ENCODE measurements at places on chromosomes 7 and 10.

- peak; percentile 48 for DNase-seq
These were observed 210.5 kb upstream of the KLF6 start for GRCh38 chr10:3995302-3996210.

GRCh38 chr10:4834898-4835405 lies 8.9 kb downstream of the AKR1E2 start:
- DNase-seq, result no peak

DNA sequence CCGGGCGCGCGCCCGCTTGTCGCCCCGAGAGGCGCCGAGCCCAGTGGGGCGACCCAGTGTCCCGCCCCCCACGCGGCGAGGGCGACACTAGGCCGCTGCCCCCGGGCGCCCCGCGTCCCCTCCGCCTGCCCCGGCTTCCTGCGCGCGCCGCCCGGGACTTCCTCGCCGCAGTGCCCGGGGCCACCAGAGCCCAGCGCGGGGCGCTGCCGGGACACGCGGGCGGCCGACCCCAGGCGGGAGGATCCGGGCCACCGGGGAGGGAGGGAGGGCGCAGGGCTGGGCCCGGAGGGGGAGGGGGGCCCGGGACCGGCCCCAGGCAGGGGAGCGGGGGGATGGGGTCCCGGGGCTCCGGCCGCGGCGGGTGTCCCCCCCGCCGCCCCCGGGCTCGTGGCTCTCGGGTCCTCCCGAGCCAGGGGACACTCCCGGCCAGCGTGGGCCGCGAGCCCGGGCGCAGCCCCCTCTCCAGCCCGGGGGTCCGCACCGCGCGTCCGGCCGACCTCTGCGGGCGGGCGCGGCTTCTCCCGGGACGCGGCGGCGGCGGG lies 435 bp upstream of the PWWP2B start:
- DNase-seq, result peak; percentile 54

DNA sequence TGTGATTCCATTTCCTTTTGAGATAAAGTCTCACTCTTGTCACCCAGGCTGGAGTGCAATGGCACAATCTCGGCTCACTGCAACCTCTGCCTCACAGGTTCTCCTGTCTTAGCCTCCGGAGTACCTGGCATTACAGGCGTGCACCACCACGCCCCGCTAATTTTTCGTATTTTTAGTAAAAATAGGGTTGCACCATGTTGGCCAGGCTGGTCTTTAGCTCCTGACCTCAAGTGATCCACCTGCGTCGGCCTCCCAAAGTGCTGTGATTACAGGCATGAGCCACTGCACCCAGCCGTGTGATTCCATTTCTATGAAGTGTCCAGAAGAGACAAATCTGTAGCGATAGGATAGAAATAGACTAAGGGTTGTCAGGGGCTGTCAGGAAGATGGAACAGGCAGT lies 60.4 kb downstream of the CLIP2 start:
- DNase-seq, result no peak

GRCh38 chr10:687583-688311 lies 1.7 kb downstream of the DIP2C start:
- no peak for DNase-seq

DNA sequence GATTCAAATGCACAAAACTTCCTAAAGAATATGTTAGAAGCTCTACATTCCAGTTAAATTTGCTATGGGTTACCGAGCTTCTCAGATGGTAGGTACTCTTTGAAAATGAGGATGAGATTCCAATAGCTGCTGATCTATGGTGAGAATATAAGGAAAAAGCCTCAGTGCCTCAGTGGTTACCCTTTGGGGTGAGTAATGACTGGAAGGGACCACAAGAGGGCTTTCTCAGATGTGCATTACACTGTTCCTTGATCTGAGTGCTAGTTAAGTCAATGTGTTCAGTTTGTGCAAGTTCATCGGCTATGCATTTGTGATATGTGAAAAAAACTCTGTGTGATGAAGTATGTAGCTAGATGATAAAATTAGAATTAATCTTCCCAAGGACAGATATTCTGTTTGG lies 3.5 kb downstream of the NRCAM start:
- DNase-seq, result peak; percentile 24

DNA sequence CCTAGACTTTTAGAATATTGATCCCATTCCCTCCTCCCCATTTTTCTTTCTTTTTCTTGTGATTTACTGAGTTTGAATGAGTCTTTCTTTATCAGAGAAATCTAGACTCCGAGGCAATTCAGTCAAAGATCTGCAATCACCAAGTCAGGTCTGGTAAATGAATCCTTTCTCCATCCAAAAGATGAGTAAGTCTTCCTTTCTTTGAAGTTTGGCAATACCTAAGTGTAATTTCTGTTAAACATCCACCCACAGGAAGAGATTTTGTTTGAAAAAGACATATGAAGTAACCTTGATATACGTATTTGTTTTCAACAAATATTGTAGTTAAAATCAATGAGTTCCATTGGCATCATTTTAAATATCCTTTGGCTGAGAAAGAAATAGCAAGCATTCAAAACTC lies 58.3 kb downstream of the SLC39A12 start:
- DNase-seq, result no peak

GRCh38 chr10:118246332-118247295 lies 95.5 kb downstream of the FAM204A start:
- DNase-seq, result no peak

DNA sequence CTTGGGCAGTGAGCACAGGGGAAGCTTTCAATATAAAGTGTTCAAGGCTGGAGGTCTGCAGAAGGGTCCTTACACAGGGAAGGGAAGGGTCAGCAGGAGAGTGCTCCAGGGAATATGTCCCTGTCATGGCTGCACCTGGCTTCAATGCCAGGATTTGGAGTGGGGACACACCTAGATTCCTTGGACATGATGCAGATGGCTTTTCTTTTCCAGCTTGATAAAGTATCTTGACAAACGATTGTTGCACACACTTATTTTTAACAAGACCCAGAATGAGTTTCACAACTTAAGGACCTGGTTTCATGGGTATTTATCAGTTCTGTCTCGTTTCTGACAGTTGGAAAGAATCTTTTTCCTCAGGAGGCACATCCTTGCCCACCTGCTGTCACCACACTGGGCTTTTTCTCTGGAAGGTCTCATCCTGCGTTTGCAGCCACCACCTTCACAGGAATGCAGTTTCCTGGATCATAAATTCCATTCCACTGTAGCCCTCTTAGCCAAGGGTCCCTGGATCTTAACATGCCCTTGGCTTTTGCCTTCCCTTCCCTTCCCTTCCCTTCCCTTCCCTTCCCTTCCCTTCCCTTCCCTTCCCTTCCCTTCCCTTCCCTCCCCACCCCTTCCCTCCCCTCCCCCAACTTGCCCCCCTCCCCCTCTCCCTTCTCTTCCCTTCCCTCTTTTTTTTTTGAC lies 21.7 kb downstream of the SRRM3 start:
- DNase-seq, result no peak

DNA sequence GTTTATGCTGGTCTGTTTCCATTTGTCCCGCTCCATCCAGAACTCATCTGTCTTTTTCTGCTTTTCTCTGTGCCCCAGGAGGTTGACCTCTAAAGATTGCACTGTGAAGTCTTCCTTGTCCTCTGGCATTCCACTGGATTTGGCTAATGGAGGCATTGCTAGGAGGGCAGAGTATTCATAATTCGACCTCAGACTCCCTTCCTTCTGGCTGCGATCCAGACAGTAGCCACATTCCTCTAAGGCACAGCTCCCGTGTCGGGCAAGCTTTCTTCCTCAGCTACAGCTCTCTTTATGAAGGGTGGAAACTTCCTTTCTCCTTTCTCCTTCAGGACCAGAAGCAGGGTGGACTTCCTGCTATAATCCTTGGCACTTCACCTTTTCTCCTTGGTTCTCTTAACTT lies 175.9 kb downstream of the BAMBI start:
- DNase-seq, result no peak

DNA sequence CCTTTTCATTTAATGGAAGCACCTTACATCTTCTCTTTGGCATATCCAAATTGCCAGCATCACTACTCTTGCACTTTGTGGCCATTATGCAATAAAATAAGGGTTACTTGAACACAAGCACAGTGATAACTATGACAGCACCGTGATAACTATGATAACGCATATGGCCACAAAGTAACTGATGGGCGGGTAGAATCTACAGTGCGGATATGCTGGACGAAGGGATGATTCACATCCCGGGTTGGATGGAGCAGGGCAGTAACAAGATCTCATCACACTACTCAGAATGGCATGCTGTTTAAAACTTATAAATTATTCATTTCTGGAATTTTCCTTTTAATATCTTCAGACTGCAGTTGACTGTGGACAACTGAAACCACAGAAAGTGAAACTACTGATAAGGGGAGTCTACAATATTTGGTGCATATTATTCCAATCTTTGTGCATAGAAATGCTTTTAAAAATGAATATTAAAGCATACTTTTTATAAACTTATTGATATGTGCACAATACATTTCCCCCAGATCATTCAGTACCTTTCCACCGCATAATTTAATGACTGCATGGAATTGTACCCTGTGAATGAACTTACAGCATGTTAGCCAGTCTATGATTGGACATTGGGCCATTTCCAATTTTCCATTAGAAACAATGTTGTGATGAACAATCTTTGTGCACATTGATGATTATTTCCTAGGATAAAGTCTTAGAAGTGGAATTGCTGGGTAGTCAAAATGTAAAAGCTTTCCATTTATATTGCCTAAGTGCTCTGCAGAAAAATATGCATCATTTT lies 136.4 kb downstream of the WNT2 start:
- DNase-seq, result peak; percentile 77

GRCh38 chr7:73995330-73995729 lies 32.6 kb upstream of the ELN start:
- peak; percentile 77 for DNase-seq

- DNase-seq, result peak; percentile 54
These were observed 74.6 kb upstream of the GRID1 start for GRCh38 chr10:86440874-86441843.

DNA sequence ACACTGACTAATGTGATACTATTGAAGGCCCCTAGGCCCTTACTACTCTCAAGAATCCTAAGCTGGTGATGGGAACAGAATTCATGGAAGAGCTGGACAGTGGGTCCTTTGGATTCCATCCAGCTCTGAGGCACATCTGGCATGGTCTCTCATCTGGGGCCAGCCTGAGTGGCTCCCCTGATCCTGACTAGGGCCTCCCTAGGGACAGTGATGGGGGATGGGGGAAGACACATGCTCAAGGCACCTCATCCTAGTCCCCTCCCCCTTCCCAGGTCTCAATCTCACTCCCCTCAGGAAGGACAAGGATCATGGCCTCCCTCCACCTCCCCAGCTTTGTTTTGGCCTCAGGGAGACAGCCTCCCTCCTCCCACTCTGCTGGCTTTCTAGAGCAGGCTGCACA lies 1.8 kb downstream of the KCNIP2 start:
- no peak for DNase-seq

- no peak for DNase-seq
These were observed 70.7 kb upstream of the PRSS58 start for GRCh38 chr7:142328551-142328950.

DNA sequence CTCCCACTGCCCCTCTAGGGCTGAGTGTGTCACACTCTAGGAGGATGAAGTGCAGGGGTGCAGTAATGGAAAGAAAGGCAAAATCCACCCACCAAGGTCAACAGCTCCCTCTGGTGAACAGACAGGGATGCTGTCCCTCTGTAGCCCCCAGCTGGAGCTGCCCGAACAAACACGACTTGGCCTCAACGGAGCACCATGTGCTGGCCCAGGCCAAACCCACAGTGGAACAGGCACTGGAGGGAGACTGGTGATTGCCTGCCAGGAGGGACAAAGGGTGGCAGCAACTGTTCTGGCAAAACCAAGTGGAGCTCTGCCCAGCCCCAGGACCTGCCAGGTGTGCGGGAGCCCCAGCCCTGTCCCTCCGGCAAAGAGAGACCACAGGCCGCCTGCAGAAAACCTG lies 20.7 kb downstream of the PDIA4 start:
- DNase-seq, result no peak

DNA sequence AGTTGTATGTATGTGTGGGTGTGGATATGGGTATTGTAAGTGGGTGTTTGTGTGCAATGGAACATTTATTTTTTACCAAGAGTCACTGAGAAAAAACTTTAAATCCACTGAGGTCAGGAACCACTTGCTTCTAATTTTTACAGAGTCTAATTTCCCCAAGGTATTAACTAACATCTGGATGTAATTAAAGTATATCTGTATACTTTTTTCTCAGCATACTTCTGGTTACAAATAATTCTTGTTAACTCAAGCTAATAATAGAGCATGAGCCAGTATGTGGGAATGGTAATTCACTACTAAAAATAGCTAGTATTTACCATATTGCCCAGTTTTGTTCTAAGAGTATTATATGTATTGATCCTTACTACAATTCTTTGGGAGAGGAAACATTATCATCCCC lies 24.6 kb upstream of the STEAP4 start:
- DNase-seq, result peak; percentile 14

- no peak for DNase-seq
These were observed 1.2 kb downstream of the SUV39H2 start for GRCh38 chr10:14879928-14880193.

- DNase-seq, result no peak
These were observed 298.7 kb upstream of the LRRTM3 start for GRCh38 chr10:66627156-66627555.

- peak; percentile 92 for DNase-seq
These were observed 184.0 kb upstream of the INHBA start for GRCh38 chr7:41886901-41887311.

DNA sequence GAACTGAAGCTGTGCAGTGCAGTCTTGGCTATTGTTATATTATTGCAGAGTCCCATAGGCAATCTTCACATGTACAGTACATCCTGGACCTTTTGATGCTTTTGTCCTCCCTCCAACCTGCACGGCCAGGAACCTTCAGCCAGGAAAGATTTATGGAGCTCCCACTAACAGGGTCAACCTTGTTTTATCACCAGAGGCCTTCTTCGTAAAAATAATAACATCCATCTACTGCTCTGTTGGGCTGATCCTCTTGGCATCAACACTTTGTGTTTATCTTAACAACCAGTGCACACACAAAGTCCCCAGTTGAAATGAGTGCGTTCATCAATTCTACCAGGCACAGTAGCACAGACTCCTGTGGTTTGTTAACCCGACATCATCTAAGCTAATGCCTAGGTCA lies 72.4 kb downstream of the AGMO start:
- no peak for DNase-seq

DNA sequence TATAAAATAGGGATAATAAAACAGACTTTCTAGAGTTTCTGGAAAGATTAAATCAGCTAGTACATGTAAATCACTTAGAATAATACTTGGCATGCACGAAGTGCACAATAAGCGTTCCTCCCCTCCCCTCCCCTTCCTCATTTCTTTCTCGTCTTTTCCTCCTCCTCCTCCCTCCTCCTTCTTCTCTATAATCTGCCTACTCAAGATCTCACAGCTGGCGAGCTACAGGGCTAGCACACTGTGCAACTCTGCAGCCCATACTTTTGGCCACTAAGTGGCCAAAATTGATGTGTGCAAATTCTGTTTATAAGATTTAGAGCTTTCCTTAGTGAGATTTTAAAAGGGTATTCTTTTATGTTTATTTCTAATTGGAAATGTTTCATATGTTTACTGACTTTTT lies 565.3 kb downstream of the PHTF2 start:
- DNase-seq, result no peak

Data from fibroblast of villous mesenchyme (primary cell).